Muscle of arm (tissue), 14 donors: ENCODE measurements at places on chromosomes 5 and 9. TPM values are rescaled to one million over a fixed set of nuclear protein-coding genes. Genes with fewer than 3 reads are reported as not detected.

DNA sequence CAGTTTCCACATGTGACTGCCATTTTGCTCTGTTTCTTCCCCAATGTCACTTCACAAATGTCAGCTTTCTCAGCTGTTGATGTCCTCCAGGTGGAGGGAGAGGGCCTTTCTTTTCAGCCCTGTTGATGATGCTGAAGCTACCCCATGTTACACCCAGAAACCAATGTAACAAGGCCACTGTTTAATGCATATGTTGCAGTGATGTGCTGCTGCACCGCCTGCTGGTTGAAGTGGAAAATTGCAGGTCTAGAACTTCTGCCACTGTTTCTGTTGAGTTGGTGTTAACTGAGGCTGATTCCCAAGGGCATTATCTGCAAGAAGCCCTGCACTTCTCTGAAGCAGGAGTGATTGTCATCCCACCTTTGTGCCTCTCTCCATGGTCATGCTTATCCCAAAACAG lies 428.4 kb downstream of the KDM4C start:
- no peak for DNase-seq

GRCh38 chr5:172644711-172645110 lies 3.6 kb downstream of the NEURL1B start:
- DNase-seq: no peak

DNA sequence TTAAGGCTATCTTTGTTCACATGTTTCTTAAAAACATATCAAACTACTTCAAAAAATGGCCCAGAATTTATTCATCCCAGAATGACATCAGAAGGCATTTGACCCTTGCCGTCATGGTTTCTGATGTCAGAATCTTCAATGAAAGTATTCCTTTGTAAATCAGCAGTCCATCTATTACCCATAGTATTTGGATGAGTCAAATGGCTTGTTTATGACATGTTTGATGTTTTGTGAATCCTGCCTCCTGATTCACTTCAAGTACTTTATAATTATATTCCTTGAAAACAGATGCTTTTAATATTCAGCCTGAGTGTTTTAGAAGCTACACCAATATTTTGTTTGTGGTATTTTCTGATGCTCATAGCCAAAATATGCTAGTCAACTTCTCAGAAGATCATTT lies 200.8 kb upstream of the MEF2C start:
- DNase-seq: no peak

CTXN3 gene
- not detected for polyA plus RNA-seq

- DNase-seq: no peak
Measured at GRCh38 chr5:103487218-103487617, 75.4 kb downstream of the NUDT12 start.

NIPAL4 gene
- polyA plus RNA-seq: 1.2 TPM

- no peak for DNase-seq
Measured at GRCh38 chr5:158378931-158379330, 520.0 kb upstream of the CLINT1 start.

GRCh38 chr5:98050583-98050982 lies 722.9 kb upstream of the RGMB start:
- no peak for DNase-seq

LRRC70 gene
- polyA plus RNA-seq: 4.9 TPM

DNA sequence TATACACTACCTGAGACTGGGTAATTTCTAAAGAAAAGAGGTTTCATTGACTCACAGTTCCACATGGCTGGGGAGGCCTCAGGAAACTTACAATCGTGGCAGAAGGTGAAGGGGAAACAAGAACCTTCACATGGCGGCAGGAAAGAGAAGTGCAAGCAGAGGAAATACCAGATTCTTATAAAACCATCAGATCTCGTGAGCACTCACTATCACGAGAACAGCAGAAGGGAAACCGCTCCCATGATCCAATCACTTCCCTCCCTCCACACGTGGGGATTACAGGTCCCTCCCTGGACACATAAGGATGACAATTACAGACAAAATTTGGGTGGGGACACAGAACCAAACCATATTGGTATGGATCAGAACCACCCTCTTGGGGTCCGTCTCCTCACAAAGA lies 44.2 kb upstream of the SPIN1 start:
- DNase-seq: no peak

LCP2 gene
- 6.1 TPM for polyA plus RNA-seq

GRCh38 chr9:97315550-97315949 lies 8.1 kb downstream of the CCDC180 start:
- no peak for DNase-seq

DNA sequence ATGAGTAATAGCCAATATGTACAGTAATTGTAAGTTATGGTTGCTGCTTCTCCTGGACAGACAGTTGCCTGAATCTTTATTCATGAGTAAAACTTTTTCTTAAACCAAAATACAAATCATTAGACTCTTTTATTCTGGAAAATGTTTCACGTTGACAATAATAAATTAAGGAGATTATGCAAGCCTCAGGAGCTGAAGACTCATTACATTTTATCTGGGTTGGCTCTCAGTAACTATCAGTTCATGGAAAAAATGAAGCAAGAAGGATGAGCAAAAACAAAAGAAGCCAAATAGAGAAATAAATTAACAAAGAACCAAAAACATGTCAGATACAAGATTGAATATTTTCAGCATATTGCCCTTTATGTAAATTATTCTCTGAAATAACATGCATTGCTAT lies 88.9 kb upstream of the PRR16 start:
- no peak for DNase-seq

HMCN2 gene
- polyA plus RNA-seq: 8.6 TPM

- no peak for DNase-seq
Measured at GRCh38 chr5:42854795-42855194, 43.1 kb upstream of the SELENOP start.

ENTREP1 gene
- polyA plus RNA-seq: 21.6 TPM

C9orf50 gene
- not detected for polyA plus RNA-seq

GRCh38 chr5:133524666-133525065 lies 87.7 kb downstream of the FSTL4 start:
- no peak for DNase-seq

- no peak for DNase-seq
Measured at GRCh38 chr9:128819716-128820664, 1.7 kb downstream of the ENDOG start.

GRCh38 chr9:4334410-4334813 lies 34.5 kb upstream of the GLIS3 start:
- DNase-seq: no peak

MLANA gene
- polyA plus RNA-seq: 0.88 TPM

- DNase-seq: no peak
Measured at GRCh38 chr5:34715711-34716110, 59.6 kb downstream of the RAI14 start.

DNA sequence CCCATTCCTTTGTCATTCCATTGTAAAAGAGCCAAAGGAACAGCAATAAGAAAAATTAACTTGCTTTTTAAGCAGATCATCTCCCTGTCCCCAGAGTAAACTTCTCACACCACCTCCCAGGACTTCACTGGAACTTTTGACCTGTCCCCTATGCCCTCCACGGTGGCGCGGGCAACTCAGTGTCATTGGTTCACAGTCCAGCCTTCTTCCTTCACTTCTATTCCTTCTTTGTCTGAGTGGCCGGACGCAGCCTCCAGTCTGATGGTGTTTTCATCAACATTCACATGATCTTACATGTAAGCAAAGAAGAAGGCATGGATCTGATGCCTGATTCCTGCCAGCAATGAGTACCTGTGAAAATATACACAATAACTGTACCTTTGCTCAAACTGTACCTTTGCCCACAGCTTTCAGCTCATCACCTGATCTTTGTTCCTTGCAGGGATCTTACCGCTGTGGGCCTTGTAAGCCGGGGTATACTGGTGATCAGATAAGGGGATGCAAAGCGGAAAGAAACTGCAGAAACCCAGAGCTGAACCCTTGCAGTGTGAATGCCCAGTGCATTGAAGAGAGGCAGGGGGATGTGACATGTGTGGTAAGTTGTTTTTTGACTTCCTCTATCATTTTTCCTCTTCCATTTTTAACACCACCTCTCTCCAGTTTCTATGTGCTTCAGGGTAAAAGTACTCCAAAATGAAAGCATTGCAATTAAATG lies 32.5 kb downstream of the THBS4 start:
- DNase-seq: no peak

DNA sequence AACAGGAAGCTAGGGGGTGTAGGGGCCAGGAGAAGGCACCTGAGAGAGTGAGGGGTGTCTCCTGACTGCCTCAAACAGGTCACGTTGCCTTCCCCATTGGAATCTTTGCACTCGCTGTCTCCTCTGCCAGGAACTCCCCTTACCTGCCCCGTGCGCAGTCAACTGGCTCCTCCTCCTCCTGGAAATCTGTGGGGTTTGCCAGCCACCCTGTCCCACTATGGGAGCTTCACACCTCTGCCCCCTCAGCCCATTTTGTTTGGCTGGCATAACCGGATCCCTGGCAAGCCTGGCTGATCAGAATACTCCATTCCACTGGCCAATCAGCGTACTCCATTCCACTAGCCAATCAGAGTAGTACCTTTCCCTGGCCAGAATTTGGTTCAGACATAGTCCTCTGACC lies 10.4 kb upstream of the SLC34A1 start:
- no peak for DNase-seq

GRCh38 chr5:109532773-109533364 lies 123.1 kb upstream of the PJA2 start:
- DNase-seq: no peak
